Stimulated activated effector memory CD8-positive, alpha-beta T cell treated with anti-CD3 and anti-CD28 coated beads, Interleukin-12 subunit alpha, Interleukin-12 subunit beta, amount 100 ng/mL, for 72 hours (primary cell): ENCODE measurements at places on chromosomes 6 and 20.

- DNase-seq, result no peak
Measured at GRCh38 chr20:61119273-61119672, 132.8 kb upstream of the CDH4 start.

- peak; percentile 68 for DNase-seq
Measured at GRCh38 chr6:41939848-41940758, 1.5 kb downstream of the CCND3 start.

GRCh38 chr20:36092398-36093024 is 62.0 kb upstream of the EPB41L1 start:
- peak; percentile 52 for DNase-seq

DNA sequence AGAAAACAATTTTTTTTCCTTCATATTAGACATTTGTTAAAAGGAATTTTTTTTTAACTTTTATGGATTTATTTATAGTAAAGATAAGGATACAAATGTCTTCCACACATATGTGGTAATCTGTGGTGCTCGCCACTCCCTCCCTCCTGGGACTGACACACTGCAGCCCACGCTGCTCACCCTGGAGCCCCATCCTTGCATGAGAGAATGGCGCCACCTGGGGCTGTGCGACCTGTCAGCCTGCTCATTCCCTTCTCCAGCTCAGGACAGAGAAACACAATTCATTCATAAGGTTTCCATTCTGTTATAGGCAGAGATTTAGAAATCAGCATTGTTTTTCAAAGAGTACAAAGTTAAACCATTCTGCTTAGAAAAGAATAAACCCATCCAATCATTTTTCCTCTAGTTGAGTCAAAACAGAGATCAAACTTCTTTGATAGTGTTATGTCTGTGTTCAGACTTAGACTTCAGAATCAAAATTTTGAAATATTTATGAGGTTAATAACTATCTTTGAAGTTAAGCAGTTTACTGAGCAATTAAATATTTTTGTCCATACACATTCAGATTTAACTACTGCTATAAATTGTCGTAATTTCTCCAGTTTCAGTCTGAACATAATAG is 42.8 kb upstream of the DYNLRB1 start:
- DNase-seq, result no peak

- peak; percentile 82 for DNase-seq
Measured at GRCh38 chr6:87155842-87156815, 764 bp downstream of the ZNF292 start.

GRCh38 chr6:149551920-149552319 is 6.1 kb upstream of the PPIL4 start:
- DNase-seq, result no peak

- no peak for DNase-seq
Measured at GRCh38 chr6:34581561-34581920, 25.4 kb upstream of the SPDEF start.

DNA sequence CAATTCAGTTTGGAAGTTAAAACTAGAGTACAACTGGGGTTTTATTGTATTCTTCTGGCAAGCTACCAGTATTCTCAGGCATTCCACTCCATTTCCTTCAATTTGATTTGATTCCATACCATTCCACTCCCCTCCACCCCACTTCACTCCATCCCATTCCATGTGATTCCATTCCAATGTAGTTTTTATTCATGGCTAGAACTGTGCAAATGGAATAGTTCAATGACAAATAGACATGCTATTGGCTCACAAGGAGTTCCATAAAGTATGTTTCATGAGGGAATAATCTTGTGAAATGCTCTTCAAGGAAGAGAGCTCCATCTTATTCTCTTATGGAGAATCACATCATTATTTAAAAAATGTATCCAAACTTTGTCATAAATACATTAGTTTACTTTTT is 285.0 kb upstream of the BMP2 start:
- DNase-seq, result no peak

- DNase-seq, result no peak
Measured at GRCh38 chr6:34374069-34374468, 18.4 kb downstream of the NUDT3 start.

GRCh38 chr6:5099537-5099936 is 14.4 kb downstream of the PPP1R3G start:
- DNase-seq, result no peak

DNA sequence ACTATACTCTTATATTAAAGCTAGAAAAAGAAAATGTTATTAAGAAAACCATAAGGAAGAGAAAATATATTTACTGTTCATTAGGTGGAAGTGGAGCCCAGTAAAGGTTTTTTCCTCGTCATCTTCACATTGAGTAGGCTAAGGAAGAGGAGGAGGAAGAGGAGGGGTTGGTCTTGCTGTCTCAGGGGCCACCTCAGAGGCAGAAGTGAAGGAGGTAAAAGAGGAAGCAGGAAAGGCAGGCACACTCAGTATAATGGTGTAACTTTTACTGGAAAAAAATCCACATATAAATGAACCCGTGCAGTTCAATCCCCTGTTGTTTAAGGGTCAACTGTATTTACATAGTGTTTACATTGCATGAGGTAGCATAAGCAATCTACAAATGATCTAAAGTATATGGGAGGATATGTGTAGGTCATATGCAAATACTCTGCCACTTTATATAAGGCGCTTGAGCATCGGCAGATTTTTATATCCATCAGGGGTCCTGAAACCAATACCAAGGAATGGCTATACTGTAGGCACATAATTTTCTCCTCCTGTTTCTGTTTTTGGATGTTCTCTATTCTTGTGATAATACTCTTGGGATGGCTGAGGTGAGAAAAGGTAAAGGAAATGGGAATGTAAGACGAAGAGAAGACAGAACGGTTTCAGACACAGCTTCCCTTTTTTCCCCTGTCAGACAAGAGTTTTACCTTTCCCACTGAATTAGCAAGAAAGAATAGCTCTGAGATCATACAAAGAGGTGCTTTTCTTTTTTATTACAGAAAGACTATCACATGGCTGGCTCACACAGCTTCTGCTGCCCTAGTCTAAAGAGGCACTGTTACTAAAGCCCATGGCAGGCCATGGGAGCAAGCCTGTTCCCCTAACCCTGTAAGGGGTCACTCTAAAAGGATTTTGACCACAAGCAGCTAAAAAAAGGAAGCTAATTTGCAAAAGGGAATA is 59.9 kb downstream of the NUDT3 start:
- no peak for DNase-seq

- DNase-seq, result no peak
Measured at GRCh38 chr6:167925026-167925425, 72.4 kb upstream of the KIF25 start.

- DNase-seq, result no peak
Measured at GRCh38 chr6:52307900-52308372, 23.4 kb upstream of the MCM3 start.

GRCh38 chr20:59631751-59632540 is 27.6 kb downstream of the PHACTR3 start:
- no peak for DNase-seq

DNA sequence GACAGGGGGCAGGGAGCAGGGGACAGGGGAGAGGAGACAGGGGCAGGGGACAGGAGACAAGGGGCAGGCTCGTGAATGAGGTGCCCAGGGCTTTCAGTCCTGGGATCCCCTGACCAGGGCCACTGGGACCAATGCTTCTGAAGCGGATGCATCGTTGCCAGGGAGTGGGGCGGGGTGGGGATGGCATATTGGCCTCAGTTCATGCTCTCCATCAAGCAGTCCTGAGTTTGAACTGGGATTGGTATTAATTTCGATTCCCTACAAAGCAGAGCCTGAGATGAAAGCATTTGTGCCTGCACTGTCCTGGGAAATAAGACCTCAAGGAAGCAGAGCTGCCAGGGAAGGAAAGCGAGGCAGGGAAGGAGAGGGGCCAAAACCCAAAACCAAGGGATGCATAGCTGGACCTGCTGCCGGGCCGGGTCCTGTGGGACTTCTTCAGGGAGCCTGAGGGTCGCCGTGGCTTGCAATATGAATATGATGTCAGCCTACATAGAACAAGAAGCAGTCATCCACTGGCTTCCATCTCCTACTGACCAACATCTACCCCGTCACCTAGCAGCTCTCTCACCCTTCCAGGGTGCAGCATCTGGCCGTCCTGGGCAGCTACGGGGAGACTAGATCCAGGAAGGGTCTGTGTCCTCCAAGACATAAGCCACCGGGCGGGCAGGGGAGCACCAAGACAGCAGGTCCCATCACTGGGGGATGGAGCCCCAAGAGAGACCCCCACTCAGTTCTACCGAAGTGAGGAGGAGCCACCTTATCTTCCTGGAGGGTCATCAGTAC is 233.3 kb downstream of the SYNDIG1 start:
- no peak for DNase-seq
